ENCODE measurements at places on chromosomes 5 and 9. TPM values are rescaled to one million over a fixed set of nuclear protein-coding genes. Genes with fewer than 3 reads are reported as not detected.
A peak's percentile ranks its signal among the peaks of the same experiment; 100 is the strongest.

The WHRN gene
- 7.2 TPM for polyA plus RNA-seq

The OCLN gene
- polyA plus RNA-seq, result 134 TPM

The FABP6 gene
- polyA plus RNA-seq, result 1.5 TPM

The PCDHB4 gene
- not detected for polyA plus RNA-seq

DNA sequence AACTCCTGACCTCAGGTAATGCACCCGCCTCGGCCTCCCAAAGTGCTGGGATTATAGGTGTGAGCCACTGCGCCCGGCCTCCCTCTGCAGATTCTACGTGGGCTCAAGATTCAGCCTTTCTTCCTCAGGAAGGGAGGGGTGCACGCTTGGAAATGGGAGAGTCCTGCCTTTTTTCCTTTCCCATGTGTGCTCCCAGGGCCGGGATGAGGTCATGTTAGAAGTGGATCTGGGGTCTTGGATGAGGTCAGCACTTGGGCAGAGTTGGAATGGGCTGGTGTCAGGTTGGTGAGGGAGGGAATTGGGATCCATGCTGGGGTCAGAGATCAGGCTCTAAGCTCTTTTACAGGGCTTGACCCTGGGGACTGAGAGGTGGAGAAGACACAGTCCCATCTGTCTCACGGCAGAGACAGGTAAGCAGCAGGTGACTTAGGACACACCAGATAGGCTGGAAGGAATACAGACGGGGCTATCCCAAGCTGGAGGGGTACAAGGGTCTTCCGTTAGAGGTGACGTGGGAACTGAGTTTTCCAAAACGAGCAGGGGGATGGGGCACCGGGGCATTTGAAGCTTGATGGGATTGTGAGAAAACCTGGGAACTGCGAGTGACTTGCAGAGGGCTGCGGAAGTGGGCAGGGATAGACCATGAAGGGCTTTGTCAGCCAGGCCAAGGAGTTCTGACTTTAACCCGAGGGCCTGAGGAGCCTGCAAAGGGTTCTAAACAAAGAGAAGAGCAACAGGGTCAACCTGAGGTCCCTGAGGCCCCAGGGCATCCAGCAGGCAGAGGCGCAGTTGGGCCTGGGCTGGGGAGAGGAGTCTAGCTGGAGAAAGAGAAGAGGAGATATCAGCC lies 1.8 kb upstream of the AQP7 start:
- H3K4me1 ChIP-seq, result no peaks in the 10 kb centered on the region
- H3K27me3 ChIP-seq, result no peaks in the 10 kb centered on the region
- no peak for DNase-seq
- no peak overlapping the region for H3K4me3 ChIP-seq
- no peaks in the 10 kb centered on the region for H3K36me3 ChIP-seq

GRCh38 chr9:16619914-16620520 lies 250.5 kb downstream of the BNC2 start:
- no peak for DNase-seq
- no peak overlapping the region for H3K4me3 ChIP-seq
- H3K36me3 ChIP-seq, result no peaks in the 10 kb centered on the region
- no peak overlapping the region for H3K27ac ChIP-seq

DNA sequence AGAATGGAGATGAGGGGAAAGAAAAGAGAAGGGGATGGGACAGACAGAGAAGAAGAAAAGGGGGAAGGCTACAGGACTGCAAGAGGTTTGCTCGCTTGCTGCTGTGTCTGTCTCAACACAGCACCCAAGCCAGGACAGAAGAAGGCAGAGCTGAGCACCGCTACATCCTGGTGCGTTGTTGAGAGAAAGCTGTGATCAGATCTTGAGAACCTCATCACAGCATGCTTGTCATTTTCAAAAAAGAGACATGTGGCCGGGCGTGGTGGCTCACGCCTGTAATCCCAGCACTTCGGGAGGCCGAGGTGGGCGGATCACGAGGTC lies 110.9 kb downstream of the NXNL2 start:
- no peaks in the 10 kb centered on the region for H3K27me3 ChIP-seq
- H3K36me3 ChIP-seq, result no peaks in the 10 kb centered on the region
- H3K27ac ChIP-seq, result no peak overlapping the region
- H3K4me1 ChIP-seq, result no peaks in the 10 kb centered on the region
- H3K4me3 ChIP-seq, result no peak overlapping the region
- DNase-seq, result no peak

DNA sequence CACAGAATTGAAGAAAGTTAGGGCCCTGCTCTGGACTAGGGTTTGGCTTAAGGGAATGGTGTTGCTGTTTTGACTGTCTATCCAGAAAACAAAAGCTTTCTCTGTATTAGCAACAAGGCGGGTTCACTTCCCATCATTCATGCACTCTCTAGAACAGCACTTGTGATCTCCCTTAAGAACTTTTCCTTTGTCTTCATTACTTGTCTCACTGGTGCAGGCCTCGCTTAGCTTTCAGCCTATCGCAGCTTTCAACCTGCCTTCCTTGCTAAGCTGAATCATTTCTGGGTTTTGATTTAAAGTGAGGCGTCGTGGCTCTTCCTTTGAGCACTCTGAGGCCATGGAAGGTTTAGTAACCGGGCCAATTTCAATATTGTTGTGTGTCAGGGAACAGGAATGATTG lies 35.2 kb upstream of the LPCAT1 start:
- H3K27me3 ChIP-seq, result no peaks in the 10 kb centered on the region
- no peaks in the 10 kb centered on the region for H3K36me3 ChIP-seq
- no peaks in the 10 kb centered on the region for H3K4me1 ChIP-seq
- no peak for DNase-seq
- H3K27ac ChIP-seq, result no peak overlapping the region

DNA sequence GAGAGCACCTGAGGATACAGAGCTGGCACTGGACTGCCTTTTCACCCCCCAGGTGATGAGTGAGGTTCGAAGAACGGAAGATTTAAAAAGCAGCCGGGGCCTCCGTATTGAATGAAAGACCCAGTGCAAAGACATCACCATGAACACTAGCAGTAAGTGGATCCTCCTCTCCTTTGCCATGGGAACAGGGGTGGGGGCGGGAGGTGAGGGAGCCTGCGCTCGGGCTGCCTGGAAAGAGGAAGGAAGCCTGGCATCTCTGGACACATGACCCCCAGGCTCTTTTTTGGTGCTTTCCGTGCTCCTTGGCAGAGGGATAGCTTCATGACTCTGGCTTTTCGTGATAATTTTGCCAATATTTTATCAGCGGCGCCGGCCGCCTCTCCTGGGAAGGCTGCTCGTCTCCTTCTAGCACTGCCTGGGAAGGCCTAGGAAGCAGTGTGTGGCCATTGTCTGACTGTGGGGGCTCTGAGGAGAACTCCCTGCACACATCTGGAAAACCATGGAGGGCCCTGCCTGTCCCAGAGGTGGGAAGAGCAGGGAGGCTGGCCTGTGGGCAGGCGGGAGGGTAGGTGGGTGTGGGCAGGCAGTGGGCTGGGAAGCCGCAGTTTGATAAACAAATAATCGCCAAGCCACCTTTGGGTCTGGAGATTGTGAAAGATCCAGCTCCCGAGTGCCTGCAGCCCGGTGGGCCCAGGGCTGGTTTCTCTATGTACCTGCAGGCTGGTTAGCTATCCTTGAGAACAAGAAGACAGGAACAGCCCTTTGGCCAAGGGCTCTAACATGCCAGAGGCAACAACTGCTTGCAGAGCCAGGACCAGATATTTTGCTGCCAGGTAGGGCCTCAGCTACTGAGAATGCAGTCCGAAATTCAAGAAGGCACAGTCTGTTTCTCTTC lies 911 bp downstream of the ABLIM3 start:
- H3K27me3 ChIP-seq, result no peaks in the 10 kb centered on the region
- no peaks in the 10 kb centered on the region for H3K36me3 ChIP-seq
- H3K4me3 ChIP-seq, result peak overlapping the region; percentile 58

- H3K27ac ChIP-seq, result no peak overlapping the region
- no peaks in the 10 kb centered on the region for H3K27me3 ChIP-seq
- DNase-seq, result no peak
- no peaks in the 10 kb centered on the region for H3K4me1 ChIP-seq
- H3K36me3 ChIP-seq, result no peaks in the 10 kb centered on the region
- no peak overlapping the region for H3K4me3 ChIP-seq
These were observed 1013.6 kb downstream of the CDH9 start for GRCh38 chr5:26024774-26025173.

GRCh38 chr9:95496687-95497086 lies 20.1 kb downstream of the PTCH1 start:
- H3K36me3 ChIP-seq, result peaks cover 35% of the 10 kb centered on the region
- H3K4me3 ChIP-seq, result no peak overlapping the region
- peaks cover 2% of the 10 kb centered on the region for H3K4me1 ChIP-seq

DNA sequence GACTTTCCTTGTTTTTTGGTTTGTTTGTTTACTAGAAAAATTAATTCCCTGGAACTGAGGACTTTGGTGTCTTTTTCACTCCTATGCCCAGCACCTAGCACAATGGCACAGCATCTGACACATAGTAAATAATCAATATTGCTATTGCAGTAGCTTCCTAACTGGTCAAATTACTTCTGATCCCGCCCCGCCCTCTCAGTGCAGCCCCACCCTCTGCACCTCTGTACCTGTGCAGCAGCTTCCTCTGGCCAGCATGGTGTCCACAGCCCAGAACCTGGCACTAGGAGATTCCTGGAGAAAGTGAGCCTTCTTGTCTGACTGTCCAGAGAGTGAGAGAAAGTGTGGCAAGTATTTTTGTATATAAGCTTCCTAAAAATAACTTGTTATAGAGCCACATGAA lies 343.2 kb downstream of the ZNF608 start:
- H3K4me3 ChIP-seq, result no peak overlapping the region
- H3K4me1 ChIP-seq, result no peaks in the 10 kb centered on the region
- H3K27me3 ChIP-seq, result no peaks in the 10 kb centered on the region

DNA sequence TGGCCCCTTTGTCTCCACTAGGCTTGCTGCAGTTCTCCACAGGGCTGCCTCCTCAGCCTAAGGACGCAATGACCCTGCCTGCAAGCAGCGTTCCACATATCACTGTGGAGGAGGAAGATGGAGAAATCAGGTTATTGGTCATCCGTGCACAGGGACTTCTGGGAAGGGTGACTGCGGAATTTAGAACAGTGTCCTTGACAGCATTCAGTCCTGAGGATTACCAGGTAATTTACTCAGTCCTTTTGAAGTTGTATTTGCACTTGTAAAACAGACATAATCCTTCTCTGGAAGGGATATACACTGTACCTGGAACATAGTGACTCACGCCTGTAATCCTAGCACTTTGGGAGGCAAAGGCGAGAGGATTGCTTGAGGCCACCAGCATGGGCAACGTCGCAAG lies 116.6 kb downstream of the ADGRV1 start:
- no peaks in the 10 kb centered on the region for H3K27me3 ChIP-seq
- no peak overlapping the region for H3K4me3 ChIP-seq
- no peaks in the 10 kb centered on the region for H3K36me3 ChIP-seq

All from small intestine (tissue), 16 donors.